NAMALWA (cell line): ENCODE measurements at places on chromosomes 2 and 18.
A peak's percentile ranks its signal among the peaks of the same experiment; 100 is the strongest.

DNA sequence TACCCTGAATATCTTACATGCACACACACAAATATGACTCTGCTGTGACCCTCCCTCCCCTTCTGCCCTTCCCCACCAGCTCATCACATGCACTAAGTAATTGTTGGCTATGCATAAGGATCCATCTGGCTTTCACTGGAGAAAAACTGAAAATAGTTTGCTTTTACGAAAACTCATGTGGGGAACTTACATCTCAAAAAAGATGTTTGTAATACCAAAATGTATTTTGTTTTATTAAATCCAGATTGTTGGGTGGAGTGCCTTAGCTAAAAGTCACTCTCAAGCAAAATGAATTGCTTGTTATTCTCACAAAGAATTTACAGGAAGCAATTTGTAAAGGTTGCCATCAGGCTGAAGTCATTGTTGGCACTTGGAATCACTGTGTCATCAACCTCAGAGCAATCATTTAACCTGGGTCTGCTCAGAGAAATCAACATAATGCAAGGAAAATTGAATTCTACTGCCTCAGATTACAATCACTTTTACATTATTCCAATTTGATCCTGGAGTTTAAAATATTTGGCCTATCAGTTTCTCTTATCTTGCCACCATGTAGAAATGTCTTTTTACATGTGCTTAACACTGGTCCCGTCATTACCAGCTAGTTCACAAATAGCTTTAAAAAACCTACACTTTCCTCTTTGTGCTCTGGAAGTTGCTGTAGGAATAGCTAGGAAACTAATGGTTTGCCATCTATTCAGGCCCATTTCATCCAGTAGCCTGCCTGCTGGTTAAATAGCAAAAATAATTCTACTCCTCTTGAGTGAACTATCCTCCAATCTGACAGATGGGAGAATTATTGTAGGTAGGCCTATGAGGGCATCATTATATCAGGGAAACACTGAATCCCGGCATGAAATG lies 90.3 kb upstream of the TMEM17 start:
- no peak for DNase-seq

- no peak for DNase-seq
Observed at GRCh38 chr2:238456970-238457926, 30.5 kb downstream of the ASB1 start.

GRCh38 chr2:38615237-38615636 lies 12.5 kb upstream of the HNRNPLL start:
- no peak for DNase-seq

DNA sequence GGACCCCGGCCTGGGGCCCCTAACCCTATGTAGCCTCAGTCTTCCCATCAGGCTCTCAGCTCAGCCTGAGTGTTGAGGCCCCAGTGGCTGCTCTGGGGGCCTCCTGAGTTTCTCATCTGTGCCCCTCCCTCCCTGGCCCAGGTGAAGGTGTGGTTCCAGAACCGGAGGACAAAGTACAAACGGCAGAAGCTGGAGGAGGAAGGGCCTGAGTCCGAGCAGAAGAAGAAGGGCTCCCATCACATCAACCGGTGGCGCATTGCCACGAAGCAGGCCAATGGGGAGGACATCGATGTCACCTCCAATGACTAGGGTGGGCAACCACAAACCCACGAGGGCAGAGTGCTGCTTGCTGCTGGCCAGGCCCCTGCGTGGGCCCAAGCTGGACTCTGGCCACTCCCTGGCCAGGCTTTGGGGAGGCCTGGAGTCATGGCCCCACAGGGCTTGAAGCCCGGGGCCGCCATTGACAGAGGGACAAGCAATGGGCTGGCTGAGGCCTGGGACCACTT lies 16.4 kb downstream of the EMX1 start:
- DNase-seq, result no peak

DNA sequence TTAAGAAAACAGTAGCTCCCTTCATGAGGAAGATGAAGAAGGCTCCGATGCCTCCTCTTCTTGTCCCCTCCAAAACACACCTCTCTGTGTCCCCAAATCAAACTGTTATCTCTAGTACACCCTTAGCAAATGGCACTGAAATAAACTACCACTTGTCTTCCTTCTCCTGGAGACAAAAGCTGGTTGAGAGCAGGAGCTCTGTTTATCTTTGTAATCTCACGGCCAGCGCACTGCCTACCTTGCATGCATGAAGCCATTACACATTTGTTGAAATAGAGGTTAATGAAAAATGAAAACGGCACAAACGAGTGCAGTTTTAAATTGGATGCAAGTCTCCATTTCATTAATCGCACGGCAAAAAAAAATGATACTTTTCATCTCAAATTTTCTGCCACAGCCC lies 113.7 kb downstream of the EPB41L3 start:
- DNase-seq, result no peak

DNA sequence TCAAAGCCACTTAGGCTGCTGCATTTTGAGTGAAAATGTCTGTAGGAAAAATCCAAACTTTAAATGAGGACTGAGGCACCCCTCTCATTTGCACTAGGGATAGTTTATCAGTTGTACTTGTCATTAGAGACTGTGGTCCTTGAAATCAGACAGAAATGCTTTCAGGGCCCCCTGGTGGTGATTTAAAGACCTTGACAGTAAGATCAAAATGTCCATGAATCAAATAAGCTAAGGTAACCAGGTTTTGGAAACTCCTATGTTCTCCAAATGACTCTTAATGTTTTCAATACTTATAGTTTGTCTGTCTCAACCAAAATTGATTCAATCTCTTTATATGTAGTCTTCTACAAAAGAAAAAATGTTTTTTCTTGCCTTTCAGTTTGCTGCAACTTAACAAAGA lies 28.8 kb upstream of the DDX18 start:
- DNase-seq, result peak; percentile 81

GRCh38 chr18:49241852-49242251 lies 218.6 kb downstream of the DYM start:
- no peak for DNase-seq

DNA sequence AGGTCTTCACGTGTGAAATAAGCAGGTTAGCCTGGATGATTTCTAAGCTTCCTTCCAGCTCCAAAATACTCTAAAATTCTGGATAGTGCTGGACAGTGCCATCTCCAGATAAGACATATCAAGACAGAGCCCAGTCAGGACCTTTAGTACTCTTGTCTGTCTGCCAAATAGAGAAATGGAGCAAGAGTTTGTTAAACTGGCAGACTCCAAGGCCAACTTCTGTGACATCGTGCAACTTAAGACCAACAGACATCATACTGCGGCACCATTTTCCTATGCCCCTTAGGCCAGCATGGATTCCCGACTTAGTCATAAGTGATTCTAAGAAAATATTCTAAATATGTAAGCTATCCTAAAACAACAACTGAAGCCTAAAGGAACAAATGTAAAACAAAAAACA lies 118.6 kb downstream of the RBMS1 start:
- DNase-seq, result no peak

DNA sequence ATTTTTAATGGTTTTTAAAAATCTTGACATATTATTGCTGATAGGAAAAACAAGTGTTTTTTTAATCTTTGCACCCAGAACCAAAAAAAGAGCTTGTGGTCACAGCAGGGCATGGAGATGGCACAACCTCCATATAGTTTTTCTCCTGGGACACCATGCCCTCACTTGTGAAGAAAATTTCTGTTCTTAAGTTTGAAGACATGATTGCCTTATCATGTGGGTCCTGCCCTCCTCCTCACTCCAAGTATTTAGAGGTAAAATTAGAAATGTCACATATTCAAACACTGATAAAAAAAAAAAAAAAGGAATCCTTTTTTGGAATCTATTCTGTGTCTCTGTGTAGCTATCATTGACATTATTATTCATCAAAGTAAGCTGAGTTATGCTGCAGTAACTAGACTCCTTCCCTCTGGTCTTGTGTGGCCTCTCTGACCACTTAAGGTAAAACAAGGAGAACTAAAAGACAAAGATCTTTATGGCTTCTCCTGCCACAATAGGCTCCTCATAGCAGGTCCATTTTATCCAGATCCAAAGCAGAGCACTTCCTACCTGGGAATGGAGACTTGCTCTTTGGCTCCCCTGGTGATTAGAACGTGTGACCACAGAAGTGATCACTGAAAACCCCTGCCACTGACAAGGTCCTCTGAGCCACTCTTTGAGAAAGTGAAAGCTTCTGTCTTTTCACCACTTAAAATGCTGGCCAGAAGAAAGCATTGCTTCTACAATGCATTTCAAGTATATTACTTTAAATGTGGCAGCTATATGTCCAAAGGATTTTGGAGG lies 19.8 kb downstream of the ADD2 start:
- DNase-seq, result no peak

GRCh38 chr2:41992671-41993434 lies 55.0 kb upstream of the PKDCC start:
- DNase-seq, result no peak

GRCh38 chr2:36032046-36032445 lies 323.5 kb upstream of the CRIM1 start:
- DNase-seq, result no peak

- DNase-seq, result no peak
Observed at GRCh38 chr18:37533647-37534584, 31.7 kb downstream of the CELF4 start.

GRCh38 chr18:73746101-73746500 lies 401.5 kb downstream of the FBXO15 start:
- DNase-seq, result no peak

GRCh38 chr2:175931805-175932204 lies 70.3 kb downstream of the LNPK start:
- DNase-seq, result no peak

DNA sequence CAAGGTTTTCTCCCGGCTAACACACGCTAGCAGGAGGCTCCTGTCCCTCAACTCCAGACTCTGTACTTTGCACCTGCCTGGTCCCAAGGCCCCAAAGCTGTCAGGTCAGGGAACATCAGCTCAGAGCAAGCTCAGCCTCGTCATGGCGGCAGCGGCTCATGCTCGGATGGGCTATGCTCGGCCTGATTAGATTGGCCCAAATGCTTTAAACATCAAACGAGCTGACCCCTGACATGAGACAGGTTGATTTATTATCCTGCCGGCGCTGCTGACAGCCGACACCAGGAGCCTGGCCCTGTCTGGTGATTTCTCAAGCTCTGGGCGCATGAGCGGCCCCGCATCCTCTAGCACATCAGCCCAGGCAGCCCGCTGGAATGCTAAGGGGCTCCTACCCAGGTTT lies 436.4 kb downstream of the EIPR1 start:
- no peak for DNase-seq

GRCh38 chr2:154193246-154193645 lies 321.5 kb downstream of the GALNT13 start:
- no peak for DNase-seq
